ENCODE measurements at places on chromosomes 11 and 22.

DNA sequence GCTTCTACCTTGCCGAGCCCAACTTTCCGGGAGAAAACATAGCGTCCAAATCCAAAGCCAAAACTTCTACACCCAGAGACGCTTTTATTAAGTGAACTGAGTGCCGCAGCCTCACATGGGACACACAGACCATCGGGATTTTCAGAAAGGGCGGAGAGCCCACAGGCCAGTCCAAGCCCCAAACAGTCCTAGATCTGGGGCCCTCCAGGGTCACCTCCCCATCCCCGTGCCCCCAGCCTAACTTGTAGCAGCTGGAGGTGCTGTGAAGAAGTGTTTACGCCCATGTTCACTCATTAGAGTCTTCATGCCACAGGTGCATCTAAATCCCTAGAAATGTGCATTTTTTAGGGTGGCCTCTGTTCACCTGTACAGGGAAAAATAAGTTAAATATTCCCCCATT, 14.1 kb upstream of the ADORA2A start:
- no peak for DNase-seq

DNA sequence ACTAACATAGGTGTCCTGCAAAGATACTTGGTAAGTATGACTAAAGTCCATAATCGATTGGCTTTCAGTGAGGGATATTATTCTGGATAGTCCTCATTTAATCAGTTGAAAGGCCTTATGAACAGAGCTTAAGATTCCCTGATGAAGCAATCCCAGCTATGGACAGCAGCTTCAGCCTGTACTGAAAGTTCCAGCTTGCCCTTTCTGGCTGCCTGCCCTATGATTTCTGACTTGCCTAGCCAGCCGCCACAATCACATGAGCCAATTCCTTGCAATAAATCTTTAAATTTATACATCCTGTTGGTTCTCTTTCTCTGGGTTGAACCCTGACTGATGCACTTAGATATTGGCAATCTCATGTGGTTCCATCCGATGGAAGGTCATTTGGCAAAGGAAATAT, 759.0 kb upstream of the API5 start:
- no peak for DNase-seq

DNA sequence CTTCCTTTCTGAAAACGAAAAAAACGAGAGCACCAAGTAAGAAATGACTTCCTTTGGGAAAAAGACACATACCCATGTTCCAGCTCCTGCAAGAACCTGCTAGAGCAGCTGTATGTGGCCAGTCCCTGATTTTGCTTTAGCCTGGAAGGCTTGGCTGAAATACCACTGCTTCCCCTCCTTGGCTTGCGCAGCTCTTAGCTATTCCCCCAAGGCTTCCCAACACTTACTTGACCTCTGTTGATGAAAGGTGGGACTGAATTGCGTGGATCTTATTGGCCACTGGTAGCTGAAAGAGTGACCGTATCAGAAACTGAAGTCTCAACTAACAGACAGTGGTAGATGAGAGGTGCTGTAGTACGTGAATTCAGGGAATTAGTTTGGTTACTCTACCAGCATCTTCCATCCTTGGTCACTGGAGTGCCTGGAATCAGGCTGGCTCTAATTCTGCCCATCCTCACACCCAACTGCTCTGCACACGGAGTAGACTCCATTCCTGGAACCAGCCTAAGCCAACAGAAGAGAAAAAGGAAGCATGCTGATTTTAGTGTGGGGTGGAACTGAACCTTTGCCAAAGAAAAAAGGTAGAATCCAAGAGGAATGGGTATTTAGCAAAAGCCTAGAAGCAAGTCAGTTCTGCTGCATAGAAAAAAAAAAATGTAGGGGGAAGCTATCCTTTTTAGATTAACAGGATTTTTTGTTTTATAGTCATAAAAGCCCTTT, 73.8 kb upstream of the CRTAM start:
- DNase-seq, result no peak

GRCh38 chr11:79393362-79394043, 47.3 kb downstream of the TENM4 start:
- DNase-seq, result no peak

DNA sequence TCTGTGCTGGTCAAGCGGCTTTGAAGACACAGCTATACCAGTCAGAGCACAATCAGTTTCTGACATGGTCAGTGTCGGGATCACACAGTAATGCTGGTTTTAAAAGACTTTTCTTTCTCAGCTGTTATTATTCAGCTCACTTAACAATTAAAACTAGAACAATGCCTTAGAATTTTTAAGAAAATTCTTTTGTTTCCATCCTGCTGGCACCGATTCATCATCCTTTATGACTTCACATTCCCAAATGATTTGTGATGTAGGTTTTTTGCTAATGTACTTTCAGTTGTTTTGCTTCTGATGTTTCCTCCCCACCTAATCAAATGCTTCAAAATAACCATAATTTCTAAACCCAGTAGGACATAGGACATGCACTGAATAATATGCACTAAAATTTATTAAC, 34.5 kb upstream of the OLFML1 start:
- no peak for DNase-seq

DNA sequence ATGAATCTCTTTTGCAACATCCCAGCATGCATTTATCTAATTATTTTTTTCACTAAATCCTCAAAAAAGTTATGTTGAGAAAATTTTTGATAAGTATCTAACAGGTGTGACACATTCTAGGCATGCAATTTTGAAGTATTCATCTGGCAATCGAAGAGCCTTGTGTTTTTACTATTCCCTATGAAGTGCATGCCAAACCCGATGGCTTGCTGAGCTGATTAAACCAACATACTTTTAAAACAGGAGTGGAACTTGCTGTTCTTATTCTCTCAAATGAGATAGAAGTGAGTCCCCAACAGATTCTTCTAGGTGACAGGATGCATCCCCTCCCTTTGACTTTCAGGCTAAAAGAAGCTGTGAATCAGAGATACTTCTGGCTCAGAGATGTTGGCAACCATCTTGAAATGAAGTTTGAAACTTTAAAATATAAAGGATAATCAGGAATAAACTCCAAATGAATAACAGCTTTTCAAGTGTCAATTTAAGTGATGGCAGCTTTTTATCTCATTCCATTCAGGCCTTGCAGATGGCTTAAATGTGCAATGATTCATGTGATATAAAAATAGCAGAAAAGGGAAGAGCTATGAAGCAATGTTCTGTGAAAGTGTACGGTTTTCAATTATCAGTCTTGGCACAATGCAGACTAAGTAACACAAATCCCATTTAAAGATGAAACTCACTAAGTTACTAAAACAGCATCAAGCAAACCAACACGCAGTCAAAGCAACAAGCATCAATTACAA, 67.7 kb downstream of the APOL5 start:
- no peak for DNase-seq

GRCh38 chr11:94129512-94130297, 1.1 kb downstream of the PANX1 start:
- DNase-seq, result no peak

- no peak for DNase-seq
Measured at GRCh38 chr11:122226810-122227379, 110.9 kb upstream of the BLID start.

DNA sequence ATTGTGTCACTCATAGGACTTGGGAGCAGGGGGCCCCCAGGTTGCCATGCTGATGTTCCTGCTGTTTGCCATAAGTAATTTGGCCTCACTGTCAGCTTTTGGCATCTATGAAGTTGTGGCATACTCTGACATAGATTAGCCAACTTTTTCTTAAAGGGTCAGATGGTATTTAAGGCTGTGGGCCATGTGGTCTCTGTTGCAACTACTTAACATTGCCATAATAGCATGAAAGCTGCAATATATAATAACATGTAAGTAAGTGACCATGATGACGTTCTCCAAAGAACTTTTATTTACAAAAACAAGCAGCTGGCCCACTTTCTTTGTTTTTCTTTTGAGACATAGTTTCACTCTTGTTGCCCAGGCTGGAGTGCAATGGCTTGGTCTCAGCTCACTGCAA, 2.2 kb upstream of the TMEM216 start:
- no peak for DNase-seq

GRCh38 chr11:75595429-75595828, 33.4 kb downstream of the SERPINH1 start:
- no peak for DNase-seq

GRCh38 chr11:14860511-14860910, 31.5 kb downstream of the CYP2R1 start:
- DNase-seq, result no peak

- DNase-seq, result peak; percentile 77
Measured at GRCh38 chr22:42344361-42344905, 74.0 kb upstream of the TCF20 start.

DNA sequence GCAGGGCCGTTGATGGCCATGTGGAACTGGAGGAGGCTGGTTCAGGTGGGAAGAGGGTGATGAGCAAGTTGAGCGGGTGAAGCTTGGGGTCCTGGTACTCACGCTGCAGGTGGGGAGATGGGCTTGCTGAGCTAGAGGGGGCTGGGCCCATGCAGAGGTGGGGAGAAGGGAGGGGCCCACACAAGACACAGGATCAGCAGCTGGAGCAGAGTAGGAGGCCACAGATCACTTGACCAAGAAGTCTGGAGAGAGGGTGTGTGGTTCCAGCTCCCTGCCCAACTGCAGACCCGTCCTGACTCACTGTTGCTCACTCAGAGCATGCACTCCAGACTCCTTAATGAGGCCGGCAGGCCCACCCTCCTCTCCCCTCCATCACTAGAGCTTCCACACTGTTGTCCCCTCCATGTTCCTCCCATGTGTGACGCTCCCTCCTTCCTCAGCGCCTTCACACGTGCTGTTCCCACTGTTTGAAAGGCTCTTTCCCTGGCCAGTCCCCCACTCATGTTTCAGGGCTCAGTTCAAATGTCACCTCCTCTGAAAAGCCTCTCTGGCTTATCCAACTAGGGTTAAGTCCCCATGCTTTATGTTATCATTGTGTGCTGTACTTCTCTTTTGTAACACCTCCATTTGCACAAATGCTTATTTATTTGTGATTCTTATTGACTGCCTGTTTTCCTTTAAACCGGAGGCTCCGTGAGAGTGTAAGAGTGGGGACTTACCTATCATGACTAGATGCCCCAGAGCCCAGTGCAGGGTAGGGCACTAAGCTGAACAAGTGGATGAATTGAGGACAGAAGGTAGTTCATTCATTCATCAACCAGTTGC, 2.3 kb downstream of the CCDC86 start:
- no peak for DNase-seq

DNA sequence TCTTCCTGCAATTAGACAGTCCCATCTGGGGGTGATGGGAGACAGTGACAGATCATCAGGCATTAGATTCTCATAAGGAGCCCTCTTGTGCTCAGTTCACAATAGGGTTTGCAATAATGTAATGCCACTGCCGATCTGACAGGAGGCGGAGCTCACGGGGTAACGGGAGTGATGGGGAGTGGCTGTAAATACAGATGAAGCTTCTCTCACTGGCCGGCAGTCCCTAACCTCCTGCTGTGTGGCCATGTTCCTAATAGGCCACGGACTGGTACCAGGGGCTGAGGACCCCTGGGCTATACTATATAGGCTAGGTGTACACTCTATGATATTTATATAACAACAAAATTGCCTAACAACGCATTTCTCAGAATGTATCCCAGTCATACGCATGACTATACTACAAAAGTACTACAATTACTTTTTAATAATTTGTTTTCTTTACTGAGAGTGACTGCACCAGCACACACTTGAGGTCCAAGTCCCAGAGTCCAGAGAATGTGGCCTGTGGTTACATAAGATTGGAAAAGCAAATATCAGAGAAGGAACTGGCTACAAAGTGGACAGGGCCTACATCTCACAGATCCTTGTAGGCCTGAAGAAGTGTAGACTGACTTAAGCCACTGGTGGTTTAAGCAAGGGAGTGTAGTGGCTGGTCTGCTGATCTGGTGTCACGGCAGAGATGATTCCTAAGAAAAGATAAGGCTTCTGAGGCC, 200.0 kb downstream of the LARGE1 start:
- no peak for DNase-seq

DNA sequence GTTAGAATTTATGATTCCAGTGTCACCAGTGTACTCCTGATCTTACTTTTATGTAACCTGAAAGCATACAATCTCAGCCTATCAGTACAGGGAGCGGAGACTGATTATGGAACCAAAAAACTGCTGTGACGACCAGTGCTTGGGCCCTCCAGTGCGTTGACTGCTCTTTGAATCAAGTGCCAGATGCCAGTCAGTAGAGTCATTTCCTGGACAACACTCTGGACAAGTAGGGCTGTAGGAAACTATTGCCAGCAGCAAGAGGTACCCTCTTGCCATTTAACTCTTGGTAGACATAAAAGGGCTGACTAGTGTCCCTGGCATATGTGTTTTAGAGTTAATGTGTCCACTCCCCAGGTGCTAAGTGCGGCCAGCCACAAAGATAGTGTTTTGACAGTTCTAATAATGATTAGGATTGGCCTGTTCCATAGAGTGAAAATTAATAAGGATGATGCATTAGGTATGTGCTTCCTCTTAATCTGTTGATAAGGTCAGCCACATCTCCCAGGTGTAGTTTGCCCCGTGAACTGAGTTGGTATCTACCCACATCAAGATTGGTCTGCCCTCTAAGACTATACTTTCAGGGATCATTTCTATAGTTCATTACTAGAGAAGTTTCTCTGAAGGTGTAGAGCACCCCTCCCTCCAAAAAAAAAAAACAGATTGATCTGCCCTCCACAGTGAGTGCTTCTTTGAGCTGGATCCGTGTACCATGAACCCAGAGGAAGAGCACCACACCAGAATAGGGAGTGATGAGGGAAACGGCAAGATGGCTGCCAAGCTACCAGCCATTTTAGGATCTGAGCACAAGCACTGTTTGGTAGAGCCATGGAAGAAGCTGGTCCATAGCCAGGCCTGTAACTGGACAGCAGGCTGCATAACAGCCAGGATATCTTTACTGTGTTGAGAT, 20.7 kb upstream of the AIFM3 start:
- no peak for DNase-seq

DNA sequence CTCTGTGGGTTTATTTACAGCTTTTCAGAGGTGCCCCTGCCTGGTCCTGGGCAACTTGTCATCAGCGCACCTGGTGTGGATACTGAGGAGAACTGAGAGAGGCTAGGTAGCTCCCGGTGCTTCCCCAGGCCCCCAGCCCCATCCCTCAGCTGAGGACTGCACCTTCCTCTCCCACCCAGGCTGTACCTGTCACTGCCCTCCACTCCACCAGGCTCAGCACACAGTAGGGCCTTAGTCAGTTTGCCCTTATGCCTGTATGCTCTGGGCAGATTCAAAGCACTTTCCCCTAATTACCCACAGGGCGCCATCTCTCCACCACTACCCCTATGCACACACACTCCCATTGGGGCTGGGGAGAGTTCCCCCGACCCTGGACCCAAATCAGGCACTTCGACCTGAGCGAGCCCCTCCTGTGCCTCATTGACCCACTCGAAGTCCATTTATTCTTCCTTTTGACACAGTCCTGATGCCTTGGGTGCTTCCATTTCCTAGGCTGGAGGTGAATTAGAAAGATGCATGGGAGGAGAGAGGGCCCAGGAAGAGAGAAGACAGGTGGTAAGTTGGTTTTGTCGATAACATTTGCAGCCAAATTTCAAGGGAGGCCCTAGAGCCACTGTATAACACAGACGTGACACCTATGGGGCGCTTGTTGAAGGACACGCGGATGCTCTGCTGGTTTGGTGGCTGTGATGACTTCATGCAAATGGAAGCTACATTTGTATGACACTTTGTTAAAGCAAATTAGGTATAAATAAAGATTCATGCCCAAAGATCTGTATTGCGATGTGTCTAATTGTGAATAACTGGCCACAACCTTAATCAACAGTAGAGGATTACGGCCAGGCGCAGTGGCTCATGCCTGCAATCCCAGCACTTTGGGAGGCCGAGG, 13.8 kb upstream of the PICK1 start:
- no peak for DNase-seq
